ENCODE measurements at places on chromosomes 5 and 9.

GRCh38 chr5:5454391-5454790 is 31.9 kb downstream of the ICE1 start:
- no peak for DNase-seq

- no peak for DNase-seq
Measured at GRCh38 chr9:6106711-6107339, 91.4 kb upstream of the RANBP6 start.

- no peak for DNase-seq
Measured at GRCh38 chr9:105318729-105319191, 74.3 kb downstream of the SLC44A1 start.

- DNase-seq = peak; percentile 30
Measured at GRCh38 chr5:151151263-151151660, 6.3 kb downstream of the ANXA6 start.

GRCh38 chr5:157857816-157858526 is 974 bp downstream of the CLINT1 start:
- DNase-seq = peak; percentile 69

DNA sequence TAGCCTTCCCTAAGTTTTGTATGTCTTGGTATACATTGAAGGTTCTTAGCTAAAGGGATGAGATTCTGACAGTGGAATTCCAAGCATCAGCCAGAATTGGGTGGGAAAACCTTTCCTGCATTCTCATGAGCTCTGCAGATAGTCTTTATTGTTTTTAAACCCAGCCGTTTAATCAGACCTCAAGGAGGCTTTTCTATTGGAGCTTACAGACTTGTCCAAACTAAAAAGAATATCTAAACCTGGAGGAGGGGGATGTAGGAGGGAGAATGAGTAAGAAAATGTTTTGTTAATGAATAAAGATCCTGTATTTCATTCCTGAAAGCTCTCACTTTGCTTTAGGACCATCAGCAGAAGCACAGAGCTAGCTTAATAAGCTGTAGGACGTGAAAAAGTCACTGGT is 41.7 kb downstream of the EBF1 start:
- DNase-seq = no peak

DNA sequence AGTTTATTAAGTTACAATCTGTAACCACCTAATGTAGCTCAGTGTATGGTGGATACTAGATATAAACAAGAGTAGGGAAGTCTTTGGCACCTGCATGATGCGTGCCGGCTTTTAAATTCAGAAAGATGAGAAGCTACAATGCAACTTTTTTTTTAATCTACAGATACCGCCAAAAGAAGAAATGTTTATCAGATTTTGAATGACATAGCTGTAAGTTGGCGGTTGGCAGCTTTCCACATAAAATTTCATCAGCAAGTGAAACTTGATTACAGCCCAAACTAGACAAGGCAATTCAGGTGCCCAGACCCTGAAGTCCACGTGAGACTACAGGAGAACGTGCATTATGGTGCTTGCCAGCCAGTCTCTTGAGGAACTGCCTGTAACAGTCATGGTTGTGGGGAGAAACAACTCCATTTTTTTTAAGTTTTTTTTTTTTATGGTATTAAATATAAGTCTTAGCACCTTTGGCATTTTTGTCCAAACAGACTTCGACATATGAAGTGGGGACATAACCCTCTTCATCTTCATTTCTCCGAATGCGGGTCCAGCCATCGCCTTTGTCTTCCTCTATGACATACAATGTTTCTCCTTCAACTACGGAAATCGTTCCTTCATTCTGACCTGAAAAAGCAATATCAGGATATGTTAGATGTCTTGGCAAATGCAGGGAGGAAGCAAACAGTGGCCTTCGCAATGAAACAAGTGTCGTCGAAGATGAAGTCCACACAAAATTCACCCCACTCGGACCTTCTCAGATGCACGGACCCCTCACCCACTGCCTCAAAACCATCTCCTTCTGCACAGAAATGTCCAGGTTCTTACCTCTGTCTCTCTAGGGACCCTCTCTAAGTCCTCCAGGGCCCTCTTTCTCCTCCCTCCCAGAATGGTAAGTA is 60.4 kb downstream of the USP20 start:
- DNase-seq = peak; percentile 25

DNA sequence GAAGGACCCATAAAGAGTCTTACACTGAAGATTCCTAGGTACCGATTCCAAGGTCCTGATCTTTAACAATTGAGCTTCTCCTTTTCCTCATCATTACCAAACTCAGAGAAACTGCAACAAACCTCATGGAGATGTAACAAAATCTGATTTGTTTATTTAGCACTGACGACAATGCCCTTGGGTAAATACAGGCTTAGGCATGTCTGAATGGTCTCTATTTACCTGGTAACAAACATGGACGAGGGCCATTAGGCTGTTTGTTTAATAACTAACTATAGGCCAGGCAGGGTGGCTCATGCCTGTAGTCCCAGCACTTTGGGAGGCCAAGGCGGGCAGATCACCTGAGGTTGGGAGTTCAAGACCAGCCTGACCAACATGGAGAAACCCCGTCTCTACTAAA is 333.3 kb downstream of the AGTPBP1 start:
- no peak for DNase-seq

- no peak for DNase-seq
Measured at GRCh38 chr9:86096386-86096785, 3.0 kb downstream of the GOLM1 start.

DNA sequence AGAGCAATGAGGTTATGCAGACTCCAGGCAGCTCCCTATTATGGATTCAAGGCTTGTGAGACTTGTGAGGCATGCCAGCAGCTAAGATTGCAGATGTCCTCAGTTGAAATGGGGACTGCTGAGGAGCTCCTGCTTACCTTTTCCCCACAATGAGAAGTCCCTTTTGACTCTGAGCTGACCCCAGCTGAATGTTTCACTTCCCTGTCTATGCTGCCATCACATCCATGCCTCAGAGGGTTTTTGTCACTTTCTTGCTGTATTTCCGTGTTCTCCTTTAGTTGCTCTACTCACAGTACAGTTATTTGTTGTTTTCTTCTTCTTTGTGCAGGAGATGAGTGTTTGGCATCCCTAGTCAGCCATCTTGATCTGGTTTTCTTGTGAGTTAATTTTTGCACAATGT is 18.8 kb upstream of the OR2S2 start:
- no peak for DNase-seq

GRCh38 chr5:146283344-146283761 is 55.3 kb upstream of the POU4F3 start:
- no peak for DNase-seq

DNA sequence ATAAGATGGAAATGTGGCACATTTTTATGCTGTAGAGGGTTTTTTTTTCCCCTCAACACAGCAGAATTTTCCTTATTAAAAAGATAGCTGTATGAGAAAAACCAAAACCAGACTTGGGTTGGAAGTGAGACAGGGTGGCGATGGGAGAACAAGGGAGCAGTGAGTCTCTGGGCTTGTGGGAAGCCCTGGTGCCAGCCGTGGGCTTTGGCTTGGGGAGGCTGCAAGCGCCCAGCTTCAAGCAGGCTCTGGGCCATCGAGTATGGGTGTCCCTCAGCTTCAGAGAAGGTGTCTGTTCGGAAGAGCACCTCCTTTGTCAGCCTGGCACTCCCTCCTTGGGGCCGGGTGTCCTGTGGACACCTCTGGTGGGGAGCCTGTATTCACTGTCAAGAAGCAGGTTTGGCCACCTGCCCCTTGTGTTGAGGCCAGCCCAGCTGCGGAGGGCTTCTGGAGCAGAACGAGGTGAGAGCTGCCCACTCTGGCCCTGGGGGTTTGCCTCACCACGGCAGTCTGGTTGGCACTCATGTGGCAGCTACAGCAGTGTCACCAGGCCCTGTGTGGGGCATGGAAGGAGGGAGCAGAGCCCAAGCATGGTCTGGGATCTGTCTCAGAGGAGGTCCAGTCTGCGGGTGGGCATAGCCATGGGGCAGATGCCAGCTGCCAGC is 37.6 kb upstream of the ANGPTL2 start:
- DNase-seq = no peak

DNA sequence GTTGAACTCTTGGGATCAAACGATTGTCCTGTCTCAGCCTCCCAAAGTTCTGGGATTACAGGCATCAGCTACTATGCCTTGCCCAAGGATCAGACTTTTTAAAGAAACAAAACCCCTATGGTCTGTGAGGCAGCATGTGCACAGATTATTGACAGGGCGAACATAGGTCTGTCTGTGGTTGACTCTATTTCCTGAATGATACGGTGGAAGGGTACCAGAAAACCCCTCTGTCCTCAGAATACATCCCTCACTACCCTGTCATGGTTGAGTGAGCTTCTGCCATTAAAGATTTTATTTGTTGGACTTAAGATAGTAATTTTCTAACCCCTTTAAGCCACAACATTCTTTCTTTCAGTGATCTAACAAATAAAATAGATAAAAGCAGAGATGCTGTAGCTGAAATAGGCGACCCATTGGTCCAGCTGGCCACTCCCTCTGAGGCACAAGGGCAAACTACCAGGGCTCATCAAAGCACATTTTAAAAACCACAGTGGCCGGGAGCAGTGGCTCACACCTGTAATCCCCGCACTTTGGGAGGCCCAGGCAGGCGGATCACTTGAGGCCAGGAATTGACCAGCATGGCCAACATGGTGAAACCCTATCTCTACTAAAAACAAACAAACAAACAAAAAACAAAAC is 84.9 kb upstream of the ANKRD55 start:
- no peak for DNase-seq
